ENCODE measurements at places on chromosomes 12 and 14.

DNA sequence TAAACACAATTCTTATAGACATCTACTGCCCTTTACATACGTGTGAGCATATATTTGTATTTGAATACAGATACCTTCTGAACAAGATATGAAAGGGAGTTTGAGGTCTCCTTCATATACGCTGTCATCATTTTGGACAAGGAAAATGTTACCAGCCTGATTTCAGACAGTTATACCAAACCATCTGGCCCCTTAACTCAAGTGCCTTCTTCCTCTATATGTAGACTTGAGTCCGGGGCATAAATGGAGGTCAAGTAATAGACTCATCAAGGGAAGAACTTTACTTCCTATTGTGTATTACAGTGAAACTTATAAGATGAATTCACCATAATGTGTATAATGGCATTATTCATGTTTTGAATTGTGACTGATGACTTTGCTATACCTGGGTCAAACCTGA lies 52.2 kb downstream of the FAR2 start:
- DNase-seq, result no peak

GRCh38 chr14:51652168-51653078 lies 713 bp downstream of the FRMD6 start:
- no peak for DNase-seq

GRCh38 chr14:23727566-23728335 lies 91.6 kb downstream of the DHRS2 start:
- DNase-seq, result no peak

- DNase-seq, result no peak
Observed at GRCh38 chr12:21710958-21711775, 53.5 kb upstream of the LDHB start.

GRCh38 chr12:76020731-76021672 lies 10.6 kb downstream of the PHLDA1 start:
- no peak for DNase-seq

DNA sequence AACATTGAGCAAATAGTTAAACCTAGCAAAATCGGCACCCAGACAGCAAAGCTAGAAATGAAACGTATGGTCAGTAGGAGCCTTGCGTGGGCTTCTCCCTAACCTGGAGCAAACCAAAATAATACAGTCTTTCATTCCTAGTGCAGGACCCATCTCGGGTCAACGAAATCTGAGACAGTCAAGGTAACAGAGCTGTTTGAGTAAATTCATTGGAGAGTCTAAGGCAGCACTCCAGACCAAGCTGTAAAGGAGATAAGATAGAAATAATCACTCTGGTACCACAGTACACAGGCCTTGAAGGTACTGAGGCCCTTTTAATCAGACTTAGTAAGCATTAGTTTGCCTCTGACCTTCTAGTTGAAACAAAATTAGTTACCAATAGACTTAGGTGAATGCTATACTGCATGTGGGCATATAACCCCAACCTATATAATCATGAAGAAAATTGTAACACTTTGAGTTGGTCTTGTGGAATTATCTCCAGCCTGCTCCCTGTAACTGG lies 54.4 kb upstream of the BICD1 start:
- DNase-seq, result no peak

GRCh38 chr14:49512147-49512551 lies 74.0 kb downstream of the RPS29 start:
- DNase-seq, result no peak

DNA sequence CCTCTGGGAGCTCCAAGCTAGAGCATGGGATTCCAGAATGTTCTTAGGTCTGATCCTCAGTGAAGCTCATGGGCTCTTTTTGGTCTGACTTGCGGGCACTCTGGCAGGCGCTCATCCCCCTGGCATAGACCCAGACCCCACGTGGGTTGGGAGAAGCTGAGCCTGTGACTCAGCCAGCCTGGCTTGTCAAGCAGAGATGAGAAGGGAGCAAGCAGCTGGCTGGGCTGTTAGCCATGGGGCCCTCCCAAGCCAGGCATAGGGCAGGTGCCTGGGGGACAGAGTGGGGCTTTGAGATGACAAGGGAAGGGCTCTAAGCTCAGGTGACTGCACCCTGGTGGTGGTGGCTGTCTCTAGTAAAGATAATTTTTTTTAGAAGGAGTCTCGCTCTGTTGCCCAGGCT lies 80.3 kb upstream of the NOS1 start:
- DNase-seq, result peak; percentile 18

- no peak for DNase-seq
Observed at GRCh38 chr14:76426161-76426696, 50.3 kb downstream of the ESRRB start.

GRCh38 chr12:53207042-53207441 lies at the start of gene ITGB7:
TSS of gene ITGB7 (minus strand) at chr12:53207251. CDS start at chr12:53200443, 6,808 bp downstream.
- no peak for DNase-seq

GRCh38 chr14:52360831-52361230 lies 46.7 kb downstream of the PTGER2 start:
- DNase-seq, result no peak

DNA sequence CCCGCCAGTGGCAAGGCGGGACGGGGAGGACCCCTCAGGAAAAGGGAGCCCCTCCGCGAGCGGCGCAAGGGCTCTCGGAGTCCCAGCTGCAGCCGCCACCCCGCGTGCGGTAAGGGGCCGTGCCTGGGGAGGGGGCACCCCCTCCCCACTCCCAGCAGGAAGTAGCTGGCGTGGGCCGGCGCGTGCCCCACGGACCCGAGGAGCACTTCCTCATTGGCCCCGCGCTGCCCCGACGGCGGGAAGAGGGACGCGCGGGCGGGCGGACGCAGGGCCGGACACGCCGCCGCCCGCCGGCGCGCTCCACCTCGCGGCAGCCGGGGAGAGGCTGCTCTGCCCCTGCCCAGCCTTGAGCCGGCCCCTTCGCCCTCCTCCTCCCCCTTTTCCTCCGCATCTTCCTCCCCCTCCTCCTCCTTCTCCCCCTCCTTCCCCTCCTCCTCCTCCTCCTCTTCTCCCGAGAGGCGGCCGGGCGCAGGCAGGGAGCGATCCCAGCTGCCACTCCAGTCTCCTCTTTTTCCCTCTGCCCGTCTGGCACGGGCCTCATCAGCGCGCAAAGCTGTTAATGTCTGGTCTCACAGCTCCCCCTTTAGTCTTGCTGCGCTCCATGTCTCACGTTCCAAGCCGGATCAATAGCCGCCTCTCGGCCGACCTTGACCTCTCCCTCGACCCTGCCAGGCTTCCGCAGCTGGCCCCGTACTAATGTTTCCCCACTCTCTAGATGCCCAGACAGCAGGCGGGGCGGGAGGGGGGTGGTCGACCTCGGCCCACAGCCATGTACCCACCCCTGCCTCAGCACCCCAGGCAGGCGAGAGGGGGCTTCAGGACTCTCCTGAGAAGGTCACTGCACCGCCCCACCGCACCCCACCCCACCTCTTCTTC lies 2.6 kb upstream of the BCL11B start:
- DNase-seq, result peak; percentile 91

- DNase-seq, result no peak
Observed at GRCh38 chr12:91513313-91513712, 330.7 kb upstream of the DCN start.

DNA sequence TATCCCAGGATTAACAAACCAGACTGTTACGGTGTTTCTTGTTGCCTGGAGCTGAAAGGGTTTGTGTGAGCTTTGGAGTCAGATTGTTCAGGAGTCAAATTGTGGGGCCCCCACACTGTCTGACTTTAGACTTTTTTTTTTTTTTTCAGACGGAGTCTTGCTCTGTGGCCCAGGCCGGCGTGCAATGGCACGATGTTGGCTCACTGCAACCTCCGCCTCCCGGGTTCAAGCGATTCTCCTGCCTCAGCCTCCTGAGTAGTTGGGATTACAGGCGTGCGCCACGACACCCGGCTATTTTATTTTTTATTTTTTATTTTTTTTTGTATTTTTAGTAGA lies 847 bp downstream of the TSFM start:
- DNase-seq, result no peak

GRCh38 chr12:15688202-15688736 lies 100.9 kb downstream of the EPS8 start:
- no peak for DNase-seq

DNA sequence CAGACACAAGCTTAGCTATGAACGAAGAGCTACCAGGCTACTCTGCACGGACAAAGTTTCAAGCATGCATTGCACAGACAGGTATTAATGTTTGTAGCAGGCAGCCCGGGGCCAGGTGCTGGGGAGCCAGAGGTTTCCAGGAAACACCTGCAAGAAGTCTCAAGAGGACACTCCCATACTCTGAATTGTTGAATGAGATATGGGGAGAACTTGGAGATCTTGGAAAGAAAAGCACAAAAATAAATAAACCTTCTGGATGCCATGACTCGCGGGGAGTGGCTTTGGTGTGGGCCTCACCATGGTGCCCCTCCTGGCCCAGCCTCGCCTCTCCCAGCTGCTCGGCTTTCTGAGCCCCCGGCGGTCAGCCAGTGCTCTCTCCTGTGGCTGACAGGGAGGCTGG lies 186.8 kb downstream of the TTC7B start:
- DNase-seq, result no peak

DNA sequence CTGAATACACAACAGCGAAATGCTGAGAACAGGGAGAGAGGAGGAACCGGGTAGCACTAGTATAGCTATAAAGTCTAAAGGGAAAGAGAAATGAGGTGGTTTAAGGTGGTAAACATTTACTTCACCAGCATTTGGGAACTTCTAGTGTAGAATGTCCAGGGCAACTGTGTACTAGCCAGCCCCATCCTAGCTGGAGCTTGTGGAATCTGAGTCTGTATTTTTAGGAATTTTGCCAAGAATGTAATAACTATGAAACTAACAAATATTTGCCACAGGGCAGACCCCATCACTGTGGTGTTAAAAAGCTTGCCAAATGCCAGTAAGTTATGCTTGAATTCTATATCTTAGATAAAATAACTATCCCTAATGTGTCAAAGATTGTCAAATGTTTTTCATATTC lies 398.9 kb upstream of the MIS18BP1 start:
- DNase-seq, result no peak

DNA sequence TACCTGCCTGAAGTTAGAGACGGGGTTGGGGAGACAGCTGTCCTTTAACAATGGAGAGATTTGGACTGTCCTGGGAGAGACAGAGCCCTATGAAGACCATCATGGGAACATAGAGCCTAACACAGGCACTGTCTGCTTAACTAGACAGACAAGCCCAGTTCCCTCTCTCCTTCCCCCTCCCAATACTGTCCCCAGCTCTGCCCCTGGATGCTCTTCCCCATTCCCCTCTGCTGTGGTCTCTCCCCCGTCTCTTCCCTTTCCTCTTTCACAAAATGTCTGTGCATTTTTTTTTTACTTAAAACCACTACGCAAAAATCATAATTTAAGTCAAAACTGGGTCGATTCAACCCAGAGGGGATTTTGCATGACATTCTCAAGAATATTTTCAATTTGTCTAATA lies 232.9 kb downstream of the CHST11 start:
- no peak for DNase-seq

DNA sequence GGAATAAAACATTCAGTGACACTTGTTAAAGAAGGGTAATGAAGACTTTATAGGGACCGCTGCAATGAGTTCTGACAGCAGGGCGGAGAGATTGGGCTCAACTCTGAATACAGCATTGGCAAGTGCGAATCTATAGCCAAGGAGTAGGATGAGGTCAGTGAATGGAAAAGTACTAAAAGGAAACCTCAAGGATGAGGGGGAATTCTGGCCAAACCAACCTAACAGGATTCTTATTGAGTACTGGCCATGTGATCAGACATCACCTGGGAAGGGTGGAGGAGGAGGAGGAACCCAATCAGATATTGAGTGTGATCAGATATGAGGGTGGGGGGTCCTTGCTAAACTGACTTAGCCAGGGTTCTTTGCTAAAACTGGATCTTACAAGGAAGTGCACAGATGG lies 31.0 kb downstream of the DRAM1 start:
- no peak for DNase-seq

DNA sequence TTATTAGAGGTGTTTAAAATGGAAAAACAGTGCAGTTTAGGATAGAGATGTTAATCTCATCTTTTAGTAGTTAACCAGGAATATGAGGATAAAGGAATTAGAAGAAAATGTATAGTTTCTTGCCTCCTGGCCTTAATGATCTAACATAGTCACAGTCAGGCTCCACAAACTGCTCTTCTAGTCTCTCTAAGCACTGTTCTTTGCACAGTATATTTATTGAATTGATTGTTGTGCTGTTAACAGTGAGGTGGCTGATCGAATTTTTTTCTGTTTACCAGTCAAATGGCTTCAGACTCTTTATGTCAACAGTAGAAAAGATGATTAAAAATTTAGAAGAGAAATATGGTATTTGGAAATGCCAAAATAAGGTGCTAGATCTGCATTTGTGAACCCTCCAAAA lies 37.8 kb downstream of the ATF7IP start:
- no peak for DNase-seq

DNA sequence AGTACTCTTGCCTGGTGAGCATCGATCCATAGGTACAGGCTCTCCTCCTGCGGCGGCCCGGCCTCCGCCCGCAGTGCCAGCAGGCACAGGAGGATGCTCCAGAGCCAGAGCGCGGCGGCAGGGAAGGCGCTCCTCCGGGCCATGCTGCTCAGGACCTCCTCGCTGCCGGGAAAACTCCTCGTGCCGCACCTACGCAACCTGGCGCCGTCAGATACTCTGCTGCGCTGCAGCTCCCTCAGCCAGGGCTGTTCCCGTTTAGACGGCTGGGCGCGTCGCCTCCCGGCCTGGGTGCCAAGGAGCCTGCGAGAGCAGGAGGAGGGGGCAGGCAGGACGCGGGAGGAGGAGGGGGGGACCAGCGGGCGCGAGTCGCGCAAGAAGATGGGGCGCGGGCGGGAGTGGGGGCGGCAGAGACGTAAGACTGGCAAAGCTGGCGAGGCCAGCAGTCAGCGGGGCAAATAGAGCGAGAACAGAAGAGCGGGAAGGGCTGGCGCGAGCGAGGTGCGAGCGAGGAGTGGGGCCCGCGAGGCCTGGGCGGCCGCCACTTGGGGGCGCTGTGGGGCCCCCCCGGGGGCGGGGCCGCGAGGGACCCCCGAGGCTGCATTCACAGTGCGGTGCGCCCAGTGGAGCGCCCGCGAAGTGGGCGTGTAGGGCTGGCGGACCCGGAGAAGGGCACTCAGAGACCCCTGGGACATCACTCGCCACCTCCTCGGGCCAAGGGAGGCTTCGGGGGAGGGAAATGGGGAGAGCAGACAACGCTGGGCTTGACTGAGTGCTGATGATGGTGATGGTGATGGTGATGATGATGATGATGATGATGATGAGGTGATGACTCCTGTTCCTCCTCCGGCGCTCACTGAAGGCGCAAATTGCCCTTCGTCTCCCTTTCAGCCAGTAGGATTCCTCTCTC lies at the start of gene WIF1:
Gene WIF1, minus strand, starts transcription at position 257 of the 907 bp plus-strand sequence. Its CDS starts 114 bp downstream, at position 143.
- no peak for DNase-seq

DNA sequence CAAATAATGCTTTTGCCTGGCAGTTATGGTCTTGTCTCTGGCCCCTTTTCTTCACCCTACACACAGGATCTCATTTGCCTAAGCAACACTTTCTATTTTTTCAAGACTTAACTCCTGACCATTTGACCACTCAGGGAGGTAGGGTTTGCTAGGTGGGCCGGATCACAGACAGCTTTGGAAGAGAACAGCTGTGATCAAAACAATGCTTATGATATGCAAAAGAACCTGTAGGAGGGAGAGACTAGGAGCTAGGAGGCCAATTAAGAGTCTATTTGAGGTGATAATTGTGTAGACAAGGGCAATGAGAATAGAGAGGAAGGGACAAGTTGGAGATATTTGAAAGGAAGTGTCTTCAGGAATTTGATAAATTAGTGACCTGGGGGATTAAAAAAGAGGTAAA lies 12.3 kb upstream of the DACT1 start:
- no peak for DNase-seq

- DNase-seq, result no peak
Observed at GRCh38 chr12:38886064-38886463, 19.3 kb downstream of the CPNE8 start.
